Central memory CD8-positive, alpha-beta T cell (primary cell): ENCODE measurements at places on chromosomes 7 and 10.

- DNase-seq, result no peak
These were observed 6.6 kb downstream of the LAT2 start for GRCh38 chr7:74216361-74216761.

DNA sequence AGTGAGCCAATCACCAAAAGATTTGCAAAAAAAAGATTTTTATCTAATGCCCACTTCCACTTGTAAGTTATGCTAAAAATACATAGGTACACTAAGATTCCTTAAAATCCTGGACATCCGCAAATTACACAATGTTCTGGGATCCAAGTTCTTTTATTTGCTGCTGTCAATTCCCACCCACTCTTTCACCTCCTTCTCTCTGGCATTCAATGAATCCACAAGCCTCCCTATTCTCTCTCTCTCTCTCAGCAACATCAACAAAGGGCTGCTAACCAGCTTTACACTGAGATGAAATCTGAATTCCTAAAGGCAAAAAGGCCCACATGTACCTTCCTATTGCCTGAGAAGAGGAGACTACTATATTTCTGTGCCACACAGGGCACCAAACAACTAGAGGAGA is 99.9 kb downstream of the ARMH3 start:
- no peak for DNase-seq

DNA sequence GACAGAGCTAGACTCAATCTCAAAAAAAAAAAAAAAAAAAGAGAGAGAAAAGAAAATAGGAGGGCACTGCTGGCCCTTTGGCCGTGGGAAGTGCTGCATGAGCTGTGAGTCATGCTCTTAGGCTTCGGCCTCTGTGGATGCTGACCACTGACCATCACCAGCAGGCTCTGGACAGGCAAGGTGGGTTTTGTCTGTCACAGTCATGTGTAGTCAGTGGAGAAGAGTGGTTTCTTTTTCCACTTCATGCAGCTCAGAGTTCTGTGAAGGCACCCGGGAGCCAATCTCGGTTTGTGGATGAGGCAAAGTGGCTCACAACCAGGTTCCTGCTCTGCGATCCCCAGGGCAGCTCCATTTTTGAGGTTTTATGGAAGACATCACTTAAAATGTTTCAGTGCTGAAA is 58.1 kb downstream of the PRTFDC1 start:
- DNase-seq, result no peak

GRCh38 chr10:96390460-96390864 is 31.7 kb upstream of the OPALIN start:
- no peak for DNase-seq

DNA sequence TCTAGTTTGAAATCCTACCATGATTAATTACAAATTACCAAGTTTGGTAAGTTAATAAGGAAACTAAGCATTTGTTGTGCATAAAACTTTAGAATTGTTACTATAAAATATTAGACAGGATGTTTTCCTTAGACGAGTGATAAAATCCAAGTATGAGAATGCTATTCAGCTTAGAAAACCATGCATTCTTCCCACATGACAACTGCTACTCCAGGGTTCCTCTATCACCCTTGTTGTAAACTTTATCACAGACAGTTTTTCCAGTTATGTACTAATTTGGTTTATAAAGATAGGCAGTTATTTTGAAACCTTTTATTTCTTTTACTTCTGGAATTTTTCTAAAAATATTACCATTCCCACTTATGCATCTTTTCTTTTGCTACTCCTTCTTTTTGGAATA is 52.0 kb downstream of the SIRT1 start:
- no peak for DNase-seq
